Urinary bladder (tissue), 4 donors: ENCODE measurements at places on chromosomes 16 and 17.
A peak's percentile ranks its signal among the peaks of the same experiment; 100 is the strongest.

DNA sequence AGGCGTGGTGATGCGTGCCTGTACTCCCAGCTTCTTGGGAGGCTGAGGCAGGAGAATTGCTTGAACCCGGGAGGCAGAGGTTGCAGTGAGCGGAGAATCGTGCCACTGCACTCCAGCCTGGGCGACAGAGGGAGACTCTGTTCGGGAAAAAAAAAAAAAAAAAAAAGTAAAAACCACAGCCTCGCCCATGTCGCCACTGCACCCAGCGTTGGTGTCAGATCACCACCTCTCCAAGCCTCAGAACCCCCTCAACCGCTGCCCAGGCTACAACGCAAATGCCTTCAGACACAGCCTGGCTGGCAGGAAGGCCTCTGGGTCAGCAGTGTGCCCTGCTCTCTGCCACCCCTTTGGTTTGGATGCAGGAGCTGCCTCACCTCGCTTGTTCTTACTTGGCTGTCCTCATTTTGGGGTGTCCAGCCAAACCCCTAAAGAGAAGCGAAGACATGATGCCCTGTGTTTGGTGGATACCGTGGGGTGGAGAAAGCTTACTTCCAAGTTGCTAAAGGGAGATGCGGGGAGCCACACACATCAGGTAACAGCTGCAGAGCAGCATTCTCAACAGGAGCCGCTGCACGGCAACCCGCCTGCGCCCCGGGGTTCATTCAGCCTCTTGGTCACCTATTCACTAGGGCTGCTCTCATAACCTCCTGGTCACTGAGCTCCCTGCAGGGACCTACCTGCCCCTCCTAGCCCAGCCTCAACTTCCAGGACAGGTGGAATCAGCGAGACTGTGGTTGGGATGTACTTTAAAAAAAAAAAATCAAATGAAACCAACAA is 13.0 kb upstream of the CYTH1 start:
- DNase-seq: no peak

- DNase-seq: no peak
Measured at GRCh38 chr17:4738136-4739121, 1.2 kb upstream of the ZMYND15 start.

- DNase-seq: no peak
Measured at GRCh38 chr17:57752031-57752905, 7.2 kb upstream of the CCDC182 start.

GRCh38 chr16:28974437-28975157 is at the start of gene SPNS1:
TSS of gene SPNS1 (plus strand) at chr16:28974778. CDS start at chr16:28975152, 374 bp downstream.
- peak; percentile 92 for DNase-seq

DNA sequence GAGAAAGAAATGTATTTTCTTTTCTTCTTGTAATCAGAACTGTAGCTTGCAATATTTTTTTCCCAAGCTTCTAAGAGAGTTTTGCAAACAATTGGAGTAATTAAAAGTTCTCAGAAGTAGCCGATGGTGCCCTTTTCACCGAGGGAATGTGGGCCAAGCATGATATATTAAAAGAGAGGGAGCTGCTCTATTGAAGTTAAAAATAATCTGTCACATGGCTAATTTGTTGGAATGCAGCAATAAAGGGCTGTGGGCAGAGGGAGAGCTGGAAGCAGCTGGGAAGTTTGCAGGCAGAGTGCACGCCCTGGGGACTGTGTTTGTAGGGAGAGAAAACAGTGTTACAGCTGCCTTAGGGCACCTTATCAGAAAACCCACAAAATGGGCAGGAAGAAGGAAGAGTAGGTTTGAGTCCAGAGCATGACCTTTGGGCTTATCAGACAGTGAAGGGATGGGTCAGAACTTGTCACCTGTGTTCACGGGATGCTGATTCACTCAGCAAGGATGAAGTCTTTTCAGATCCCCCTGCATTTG is 18.5 kb upstream of the TERF2 start:
- no peak for DNase-seq

DNA sequence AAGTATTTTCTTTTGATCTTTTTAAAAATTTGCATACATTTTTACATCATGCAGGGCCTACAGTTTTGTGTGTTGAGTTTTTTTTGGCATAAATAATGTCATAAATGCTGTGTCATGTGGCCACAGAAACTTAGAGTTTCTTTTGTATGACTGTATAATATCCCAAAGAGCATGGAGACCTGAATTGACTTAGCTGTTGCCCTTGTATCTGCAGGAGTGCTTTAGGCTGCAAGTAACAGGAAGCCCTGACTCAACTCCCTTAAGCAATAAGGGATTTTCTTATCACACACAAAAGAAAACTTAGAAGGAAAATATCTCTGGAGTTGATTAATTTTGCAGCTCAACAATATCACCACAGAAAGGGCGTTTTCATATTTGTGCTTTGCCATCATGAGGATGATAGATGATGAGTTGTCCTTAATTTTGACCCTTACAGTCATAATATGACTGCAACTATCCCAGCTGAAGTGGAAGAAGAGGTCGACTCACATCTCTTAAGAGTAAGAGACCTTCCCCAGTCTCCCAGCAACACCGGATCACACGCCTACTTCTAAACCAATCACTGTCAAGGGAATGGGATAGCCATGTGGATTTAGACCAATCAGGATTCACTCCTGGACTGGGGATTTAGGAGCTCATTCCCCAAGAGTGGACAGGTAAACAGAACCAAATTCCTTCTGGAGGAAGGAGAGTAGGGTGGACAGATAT is 138.9 kb downstream of the GSG1L start:
- no peak for DNase-seq

- DNase-seq: no peak
Measured at GRCh38 chr17:76841776-76842405, 26.3 kb upstream of the MGAT5B start.

DNA sequence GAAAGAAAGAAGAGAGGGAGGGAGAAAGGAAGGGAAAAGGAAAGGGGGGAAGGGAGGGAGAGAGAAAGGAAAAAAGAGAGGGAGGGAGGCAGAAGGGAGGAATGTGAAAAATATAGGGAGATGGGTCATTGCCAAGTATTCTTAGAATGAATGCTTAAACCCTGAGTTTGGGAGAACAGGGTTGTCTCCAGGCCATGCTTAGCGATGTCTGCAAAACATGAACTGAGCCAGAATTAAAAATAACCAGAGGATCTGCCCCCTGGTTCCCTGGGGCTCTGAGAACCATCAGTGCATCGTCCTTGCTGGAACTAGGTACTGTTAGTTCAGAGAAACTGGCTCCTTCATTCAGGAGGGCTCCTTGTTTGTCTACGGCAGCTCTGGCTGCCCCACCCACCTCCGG is 170.4 kb downstream of the IRX5 start:
- DNase-seq: no peak

GRCh38 chr17:6574687-6575595 is 18.6 kb upstream of the PITPNM3 start:
- DNase-seq: no peak
